Activated CD4-positive, alpha-beta T cell treated with anti-CD3 and anti-CD28 coated beads, Interleukin-2, amount 50 U/mL, for 4 hours (primary cell): ENCODE measurements at places on chromosomes 4 and X.
A peak's percentile ranks its signal among the peaks of the same experiment; 100 is the strongest.

DNA sequence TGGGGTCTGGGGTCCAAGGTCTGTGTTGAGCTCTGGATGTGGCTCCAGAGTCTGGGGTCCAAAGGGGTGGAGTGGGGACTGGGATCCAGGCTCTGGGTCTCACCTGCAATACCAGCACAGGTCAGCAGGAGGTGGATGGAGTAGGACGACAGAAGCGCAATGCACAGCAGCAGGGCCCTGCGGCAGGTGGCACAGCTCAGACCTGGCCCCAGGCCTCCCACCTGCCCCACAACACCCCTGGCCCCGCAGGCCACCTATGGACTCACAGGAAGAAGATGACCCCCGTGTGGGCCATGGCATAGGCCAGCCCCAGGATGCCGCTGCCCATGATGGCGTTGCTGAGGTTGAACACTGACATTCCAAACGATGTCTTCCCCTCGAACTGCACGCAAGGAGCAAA lies 3.4 kb downstream of the SLC38A5 start:
- DNase-seq, result peak; percentile 8

- peak; percentile 36 for DNase-seq
These were observed 22.6 kb upstream of the CD38 start for GRCh38 chr4:15755321-15756155.

DNA sequence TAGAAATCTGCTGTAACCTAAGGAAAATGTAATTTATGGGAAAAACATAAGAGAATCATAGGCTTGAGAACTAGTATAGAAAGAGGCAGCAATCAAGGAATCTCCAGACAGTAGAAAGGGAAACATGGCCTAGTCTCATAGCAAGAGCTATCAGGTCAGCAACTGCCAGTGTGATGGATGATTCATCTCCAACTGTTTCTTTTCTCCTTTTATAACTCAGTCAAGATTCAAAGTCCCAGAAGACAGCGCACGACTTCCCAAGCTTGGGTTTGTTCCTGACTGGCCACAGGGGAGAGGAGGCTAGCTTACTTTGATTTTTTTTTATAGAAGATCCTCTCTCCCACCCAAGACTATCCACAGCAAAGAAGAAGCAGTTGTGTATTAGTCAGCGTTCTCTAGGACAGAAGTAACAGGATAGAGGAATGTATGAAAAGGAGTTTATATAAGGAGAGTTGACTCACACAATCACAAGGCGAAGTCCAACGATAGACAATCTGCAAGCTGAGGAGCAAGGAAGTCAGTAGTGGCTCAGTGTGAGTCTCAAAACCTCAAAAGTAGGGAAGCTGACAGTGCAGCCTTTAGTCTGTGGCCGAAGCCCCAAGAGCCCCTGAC lies 181.5 kb downstream of the GC start:
- DNase-seq, result no peak

DNA sequence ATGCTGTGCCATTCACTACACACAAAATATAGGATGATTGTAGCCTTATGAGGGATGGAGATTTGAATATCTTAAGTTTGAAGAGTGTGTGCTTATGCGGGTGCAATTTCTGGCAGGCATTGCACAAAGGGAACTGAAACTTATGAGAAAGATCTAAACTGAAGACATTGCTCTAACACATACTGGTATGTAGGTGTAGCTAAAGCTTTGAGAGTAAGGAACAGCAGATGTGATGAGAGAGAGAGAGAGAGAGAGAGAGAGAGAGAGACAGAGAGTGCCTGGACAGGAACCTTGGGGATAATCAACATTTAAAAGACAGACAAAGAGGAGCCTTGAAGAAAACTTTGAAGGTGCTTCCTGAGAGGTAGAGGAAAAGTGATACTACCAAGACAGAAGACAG lies 379.7 kb downstream of the SPRY1 start:
- DNase-seq, result no peak

DNA sequence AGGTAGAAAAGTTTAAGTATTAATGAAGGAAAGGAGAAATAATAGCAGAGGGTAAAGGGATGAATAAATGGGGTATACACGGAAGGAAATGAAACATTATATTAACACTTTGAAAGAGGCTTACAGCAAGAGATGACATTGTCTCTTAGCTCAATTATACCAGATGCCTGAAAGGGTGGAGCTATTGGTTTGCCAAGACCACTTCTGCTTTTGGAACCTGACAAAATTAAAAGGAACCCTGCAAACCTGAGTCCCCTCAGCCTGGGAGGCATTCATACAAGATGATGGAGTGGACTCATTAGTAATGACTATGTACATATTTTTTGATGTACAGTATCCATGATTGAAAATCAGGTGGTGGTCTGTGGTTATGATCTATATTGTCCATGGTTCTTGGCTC lies 45.1 kb upstream of the HPF1 start:
- no peak for DNase-seq

- no peak for DNase-seq
These were observed 11.3 kb downstream of the LAMP2 start for GRCh38 chrX:120457766-120458180.

GRCh38 chrX:15391850-15392249 lies 7.6 kb upstream of the VEGFD start:
- DNase-seq, result no peak
